Cardiac septum (tissue), 1 donor: ENCODE measurements at places on chromosomes 16 and 17.

DNA sequence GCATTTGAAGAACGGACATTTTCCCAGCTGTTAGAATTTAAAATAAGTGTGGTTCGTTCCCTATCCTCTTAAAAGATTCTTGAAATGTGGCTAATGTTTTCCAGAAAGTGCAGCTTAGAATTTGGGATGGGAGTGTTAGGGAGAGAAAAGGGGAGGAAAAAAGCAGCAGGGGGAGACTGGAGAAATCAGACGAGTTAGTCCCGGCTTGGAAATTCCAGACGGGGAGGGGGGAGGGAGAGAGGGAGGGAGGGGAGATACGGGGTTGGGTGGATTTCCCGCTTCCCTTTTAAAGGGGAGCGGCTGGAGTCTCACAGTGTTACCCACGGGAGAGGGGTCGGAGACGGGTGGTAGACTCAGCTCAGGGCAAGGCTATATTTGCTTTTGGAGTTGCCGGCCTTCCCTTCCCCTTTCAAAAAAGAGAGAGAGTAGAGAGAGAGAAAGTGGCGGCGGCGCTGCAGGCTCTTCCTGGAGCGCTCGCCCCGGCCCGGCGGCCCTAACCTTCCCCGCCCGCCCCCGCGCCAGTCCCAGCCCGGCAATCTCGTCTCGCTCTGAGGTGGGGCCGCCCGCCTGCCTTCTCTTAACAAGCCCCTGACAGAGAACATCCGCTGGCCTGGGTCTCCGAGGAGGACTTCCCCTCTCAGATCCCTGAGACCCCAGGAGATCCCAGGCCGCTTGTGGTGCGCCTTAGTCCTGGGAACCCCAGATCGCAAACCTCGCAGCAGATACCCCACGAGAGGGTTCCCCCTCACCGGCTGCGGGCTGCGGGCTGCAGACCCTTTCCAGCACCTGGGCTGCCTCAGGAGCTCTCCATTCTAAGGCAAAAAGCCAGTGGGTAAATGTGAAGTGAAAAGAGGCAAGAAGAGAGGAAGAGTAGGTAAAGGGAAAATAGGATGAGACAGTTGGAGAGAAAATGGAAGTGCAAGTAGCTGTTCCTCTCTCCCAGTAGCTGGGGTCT is 6.6 kb downstream of the IGF2BP1 start:
- DNase-seq: no peak

DNA sequence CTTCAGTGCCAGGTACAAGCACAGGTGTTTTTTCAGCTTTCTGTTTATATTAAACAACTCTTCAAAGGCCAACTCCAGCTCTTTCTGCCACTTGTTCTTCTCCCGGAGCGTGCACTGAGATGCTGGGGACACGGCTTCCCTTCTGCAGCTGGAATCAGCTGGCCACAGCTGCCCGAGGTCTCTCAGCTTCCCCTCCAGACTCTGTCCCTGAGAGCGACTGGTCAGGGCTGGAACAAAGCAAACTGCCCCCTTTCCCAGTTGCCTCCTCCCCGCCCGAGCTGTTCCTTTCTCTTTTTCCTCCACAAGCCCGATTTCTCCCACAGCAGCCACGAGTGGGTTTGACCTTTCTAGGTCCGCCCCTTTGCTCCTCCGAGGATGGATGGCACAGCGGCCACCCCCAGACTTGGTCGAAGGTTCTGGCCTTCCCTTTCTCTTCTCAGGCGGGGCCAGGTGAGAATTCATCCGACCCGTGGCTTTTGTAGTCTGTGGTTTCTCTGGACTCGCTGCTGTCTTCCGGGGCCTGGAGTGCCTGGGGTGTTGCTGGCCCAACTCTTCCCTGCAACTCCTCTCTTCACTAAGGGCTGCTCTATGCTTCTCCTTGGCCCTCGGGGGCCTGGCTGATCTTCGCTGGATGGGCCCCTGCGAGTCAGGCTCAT is 11.5 kb downstream of the CEP295NL start:
- no peak for DNase-seq

- DNase-seq: no peak
These were observed 10.9 kb downstream of the DYNLL2 start for GRCh38 chr17:58094118-58094517.

GRCh38 chr16:12961626-12962025 is 60.2 kb downstream of the SHISA9 start:
- DNase-seq: no peak

- DNase-seq: no peak
These were observed 414.6 kb upstream of the PSMD7 start for GRCh38 chr16:73882033-73882432.

DNA sequence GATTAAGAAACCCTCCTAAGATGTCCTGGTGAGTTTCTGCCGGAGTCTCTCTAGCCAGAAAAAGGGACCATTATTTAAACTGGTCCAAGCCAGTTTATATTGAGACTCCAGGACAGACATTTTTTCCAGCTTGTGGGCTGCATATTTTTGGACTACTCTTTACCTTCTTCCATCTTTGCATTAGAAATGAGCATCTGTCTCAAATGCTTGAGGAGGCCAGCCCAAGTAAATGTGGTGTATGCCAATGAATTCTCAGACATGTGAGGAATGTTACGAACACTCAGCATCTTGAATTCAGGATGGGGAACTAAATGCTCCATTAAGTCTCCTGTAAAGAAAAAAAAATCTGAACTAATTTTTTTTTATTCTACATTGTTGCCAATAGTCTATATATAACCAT is 18.4 kb downstream of the TUBD1 start:
- DNase-seq: no peak
